ENCODE measurements at places on chromosomes 1 and 21. TPM values are rescaled to one million over a fixed set of nuclear protein-coding genes. Genes with fewer than 3 reads are reported as not detected.

The TMEM82 gene
- total RNA-seq: not detected

GRCh38 chr21:25390701-25391100 is 216.6 kb downstream of the MRPL39 start:
- no peaks in the 10 kb centered on the region for H3K27me3 ChIP-seq
- H3K4me3 ChIP-seq: no peak overlapping the region
- no peaks in the 10 kb centered on the region for H3K36me3 ChIP-seq
- DNase-seq: no peak
- no peak overlapping the region for H3K27ac ChIP-seq

DNA sequence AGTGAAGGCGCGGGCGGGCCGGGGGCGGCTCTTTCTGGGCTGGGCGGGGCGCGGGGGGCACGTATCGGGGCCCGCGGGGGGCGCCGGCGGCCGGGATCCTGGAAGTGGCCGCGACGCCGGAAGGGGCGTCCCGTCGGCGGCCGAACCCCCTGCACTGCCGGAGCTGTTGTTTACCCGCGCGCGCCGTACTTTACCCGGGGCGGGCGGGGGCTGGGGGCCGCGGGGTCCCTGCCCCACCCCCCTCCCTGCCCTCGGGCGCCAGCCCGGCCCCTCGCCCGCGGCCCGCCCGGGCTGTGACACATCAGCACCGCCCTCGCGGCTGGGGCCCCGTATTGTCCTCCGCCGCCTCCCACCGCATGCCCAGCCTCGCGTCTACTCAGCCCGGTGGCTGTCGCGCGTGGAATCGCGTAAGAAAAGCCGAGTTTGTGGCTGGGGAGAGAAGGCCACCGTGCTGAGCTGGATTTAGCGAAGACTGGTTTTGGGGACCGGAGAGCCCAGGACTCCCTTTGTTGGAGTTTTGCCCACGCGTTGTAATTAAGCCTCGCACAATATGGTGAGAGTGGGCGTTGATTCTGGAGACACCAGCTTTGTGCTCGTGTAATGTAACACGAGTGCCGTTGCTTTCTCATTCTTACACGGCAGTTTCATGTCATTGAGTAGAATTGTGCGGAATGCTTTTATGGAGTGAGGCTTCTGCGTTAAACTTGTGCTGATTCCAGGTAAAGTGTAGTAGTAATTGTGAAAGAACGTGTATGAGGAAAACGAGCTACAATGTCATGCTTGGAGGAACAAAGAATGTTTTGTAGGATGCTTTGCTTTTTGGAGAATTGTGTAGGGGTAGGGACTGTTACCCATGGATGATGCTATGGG is 559 bp downstream of the BACH1 start:
- H3K4me1 ChIP-seq: peaks cover 47% of the 10 kb centered on the region
- peak; percentile 81 for DNase-seq
- H3K4me3 ChIP-seq: peak overlapping the region; percentile 71
- no peaks in the 10 kb centered on the region for H3K36me3 ChIP-seq
- no peaks in the 10 kb centered on the region for H3K27me3 ChIP-seq

GRCh38 chr1:36787312-36787913 is 246.9 kb downstream of the GRIK3 start:
- H3K4me3 ChIP-seq: no peak overlapping the region
- no peak for DNase-seq
- no peaks in the 10 kb centered on the region for H3K4me1 ChIP-seq
- H3K27me3 ChIP-seq: peaks cover 47% of the 10 kb centered on the region
- no peaks in the 10 kb centered on the region for H3K36me3 ChIP-seq
- no peak overlapping the region for H3K27ac ChIP-seq

GRCh38 chr21:35504277-35504676 is 455.2 kb upstream of the RUNX1 start:
- H3K36me3 ChIP-seq: no peaks in the 10 kb centered on the region
- H3K4me1 ChIP-seq: peaks cover 18% of the 10 kb centered on the region

DNA sequence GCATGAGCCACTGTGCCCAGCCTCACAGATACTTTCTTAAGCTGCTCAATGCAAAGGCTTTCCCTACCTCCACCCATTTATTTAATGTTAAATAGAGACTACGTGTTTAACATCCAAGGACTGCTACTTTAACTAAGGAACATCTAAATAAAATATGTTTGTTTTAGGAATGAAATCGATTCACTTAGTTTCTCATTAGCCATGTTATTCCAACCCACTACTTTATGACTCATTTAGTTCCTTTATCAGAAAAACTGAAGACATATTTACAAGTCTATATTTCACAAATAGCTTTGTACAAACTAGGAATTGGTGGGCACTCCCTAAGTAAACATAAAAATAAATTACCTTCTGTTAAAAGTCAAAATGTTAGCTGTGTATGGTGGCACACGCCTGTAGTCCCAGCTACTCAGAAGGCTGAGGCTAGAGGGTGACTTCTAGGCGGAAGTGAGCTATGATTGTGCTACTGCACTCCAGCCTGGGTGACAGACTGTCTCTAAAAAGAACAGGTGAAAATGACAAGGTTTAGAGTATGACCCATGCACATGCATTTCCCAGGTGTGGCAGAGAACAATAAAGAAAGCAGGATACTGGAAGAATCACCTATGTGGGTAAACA is 39.9 kb upstream of the AK4 start:
- H3K4me3 ChIP-seq: no peak overlapping the region
- DNase-seq: no peak
- no peaks in the 10 kb centered on the region for H3K36me3 ChIP-seq
- H3K27me3 ChIP-seq: no peaks in the 10 kb centered on the region
- no peaks in the 10 kb centered on the region for H3K4me1 ChIP-seq

Measured in sigmoid colon (tissue), 7 donors.